ENCODE measurements at places on chromosomes 4 and X.

- no peak for DNase-seq
Measured at GRCh38 chr4:184938871-184939270, 79.4 kb upstream of the HELT start.

DNA sequence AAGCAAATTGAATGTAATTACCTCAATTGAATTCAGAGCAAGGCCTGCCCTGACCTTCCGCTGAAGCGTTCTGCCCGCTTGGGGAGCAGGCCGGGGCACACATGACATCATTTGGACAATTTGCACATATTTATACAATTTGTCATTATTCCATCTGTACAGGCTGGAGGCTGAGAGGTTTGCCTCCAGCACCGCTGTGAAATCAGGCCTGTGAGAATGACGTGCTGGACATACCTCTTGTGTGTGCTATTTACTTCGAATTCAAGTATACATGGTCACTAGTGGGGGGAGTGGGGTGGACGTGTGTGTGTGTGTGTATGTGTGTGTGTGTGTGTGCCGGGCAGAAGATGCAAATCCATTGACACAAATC lies 285.6 kb downstream of the SHOX start:
- DNase-seq = no peak

DNA sequence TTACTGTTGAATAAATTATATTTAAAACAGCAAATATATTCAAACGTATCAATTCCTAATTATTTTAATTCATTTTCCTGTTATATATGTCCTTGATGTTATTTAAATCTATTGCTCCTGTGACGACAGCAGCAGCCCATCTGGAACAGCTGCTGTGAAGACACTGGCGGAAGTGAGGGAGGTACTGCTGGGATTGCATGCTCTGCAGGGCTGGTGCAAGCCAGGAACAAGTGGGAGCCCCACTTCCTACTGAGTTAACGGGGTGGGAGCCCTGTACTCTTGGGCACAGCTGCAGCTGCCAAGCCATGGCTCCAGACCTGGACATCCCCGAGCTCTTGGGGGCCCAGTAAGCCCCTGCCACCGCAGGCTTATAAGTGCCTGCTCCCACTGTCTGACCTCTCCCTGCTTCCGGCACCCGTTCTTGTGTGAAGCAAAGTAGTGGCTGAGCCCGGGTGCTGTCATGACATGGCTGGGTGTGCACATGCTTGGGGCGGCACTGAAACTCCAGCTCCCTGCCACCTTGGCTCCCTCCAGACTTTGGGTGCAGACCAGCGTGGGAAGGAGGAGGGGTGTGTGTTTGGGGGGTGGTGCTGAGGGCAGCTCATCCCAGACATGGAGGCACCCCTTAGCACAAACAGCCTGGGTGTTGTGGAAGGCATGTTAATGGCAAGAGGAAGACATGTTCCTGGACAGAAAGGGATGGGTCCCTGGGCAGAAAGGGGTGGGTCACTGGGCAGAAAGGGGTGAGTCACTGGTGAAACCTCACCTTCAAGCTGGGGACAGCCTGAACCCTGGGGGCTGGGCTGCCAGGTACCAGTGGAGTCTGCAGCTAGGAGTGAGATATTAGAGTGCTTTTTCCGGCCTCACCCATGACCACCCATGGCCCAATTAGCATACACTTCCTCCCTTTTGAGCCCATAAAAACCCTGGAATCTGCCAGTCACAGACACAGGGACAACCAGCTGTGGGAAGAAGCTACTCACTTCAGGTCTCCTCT lies 1981.3 kb upstream of the IGFBP7 start:
- DNase-seq = no peak

- DNase-seq = no peak
Measured at GRCh38 chrX:17030580-17031270, 84.3 kb downstream of the REPS2 start.

GRCh38 chrX:47285836-47286320 lies 53.1 kb downstream of the USP11 start:
- DNase-seq = no peak

DNA sequence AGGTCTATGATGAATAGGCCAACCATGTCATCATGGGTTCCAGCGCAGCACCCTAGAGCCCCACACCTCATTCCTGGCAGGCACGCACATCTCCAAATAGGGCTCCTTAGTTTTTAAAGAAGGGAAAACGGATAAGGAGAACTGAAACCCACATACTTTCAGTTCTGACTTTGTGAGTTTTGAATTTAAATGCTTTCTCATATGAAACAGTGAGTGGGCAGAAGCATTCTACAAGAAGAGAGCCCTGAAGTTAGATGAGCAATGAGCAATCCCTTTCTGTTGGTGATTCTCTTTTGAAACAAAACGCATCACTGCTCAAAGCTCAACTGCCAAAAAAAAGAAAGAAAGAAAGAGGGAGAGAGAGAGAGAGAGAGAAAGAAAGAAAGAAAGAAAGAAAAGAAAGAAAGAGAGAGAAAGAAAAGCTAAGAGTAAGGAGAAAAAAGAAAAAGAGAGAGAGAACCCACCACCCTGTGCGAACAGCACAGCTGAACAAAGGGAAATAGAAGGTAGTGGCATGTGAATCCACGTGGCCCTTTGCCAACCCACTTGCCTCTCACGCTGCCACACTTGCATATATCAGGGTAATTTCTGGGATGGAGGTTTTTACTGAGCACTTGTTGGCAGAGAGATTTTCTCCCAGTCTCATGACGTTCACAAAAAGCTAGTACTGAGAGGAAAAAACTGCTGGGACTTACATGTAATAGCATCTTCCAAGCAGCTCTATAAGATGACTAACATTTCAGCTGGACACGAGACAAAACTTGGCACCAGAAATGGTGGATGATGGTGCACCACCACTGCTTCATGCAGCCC lies 31.0 kb downstream of the TMSB4X start:
- DNase-seq = no peak

DNA sequence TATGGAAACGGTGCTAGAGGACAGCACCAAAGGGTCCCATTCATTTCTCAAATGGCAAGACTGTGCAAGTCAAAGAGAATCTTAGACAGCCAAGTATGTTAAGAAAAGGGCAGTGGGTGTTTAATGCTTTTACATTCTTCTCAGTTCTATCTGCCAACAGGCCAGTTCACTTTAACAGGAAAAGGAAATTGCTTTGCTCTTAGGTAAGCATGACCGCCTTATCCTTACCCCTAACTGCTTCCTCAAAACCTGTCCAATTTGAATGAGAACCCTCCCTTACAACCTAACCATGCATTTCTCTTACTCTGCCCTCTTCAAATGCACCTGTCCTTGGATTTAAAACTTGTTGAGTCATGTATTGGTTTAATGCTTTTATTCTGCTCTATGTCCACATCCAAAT lies 44.5 kb upstream of the BLTP1 start:
- no peak for DNase-seq
